ENCODE measurements at places on chromosomes 11 and 22.

DNA sequence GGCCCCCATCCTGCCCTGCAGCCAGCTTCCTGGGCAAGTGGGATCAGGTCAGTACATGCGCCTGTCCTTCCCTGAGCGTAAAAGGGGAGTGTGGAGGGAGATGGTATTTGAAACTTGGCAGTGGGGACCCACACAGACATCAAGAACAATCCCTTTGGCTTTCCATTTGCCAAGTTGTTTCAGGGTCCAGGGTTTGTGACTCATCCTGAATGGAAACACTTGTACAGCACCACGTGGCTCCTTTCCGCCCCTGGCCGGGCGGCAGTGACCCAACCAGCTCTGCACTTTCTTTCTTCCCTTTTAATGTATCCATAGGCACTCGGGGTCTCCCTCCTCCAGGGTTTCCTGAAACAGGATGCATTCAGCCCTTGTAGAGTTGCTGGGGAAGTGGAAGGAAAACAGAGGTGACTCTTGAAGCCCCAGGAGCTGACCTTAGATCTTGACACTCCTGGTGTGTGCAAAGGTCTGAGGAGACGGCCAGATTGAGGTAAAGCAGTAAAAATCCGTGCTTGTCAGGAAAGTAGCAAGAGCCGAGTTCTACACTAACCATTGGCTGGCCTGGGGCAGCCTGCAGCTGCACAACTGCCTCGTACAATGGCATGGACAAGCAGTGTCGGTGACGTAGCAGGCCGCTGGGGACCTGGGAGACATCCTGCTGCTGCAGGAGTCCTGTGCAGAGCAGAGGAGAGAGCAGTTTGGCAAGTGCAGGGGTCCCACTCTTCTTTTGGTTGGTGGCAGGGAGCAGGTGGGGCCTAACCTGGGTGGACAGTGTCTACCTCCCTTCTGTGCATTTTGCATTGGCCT, 189.8 kb downstream of the SNX19 start:
- no peak overlapping the region for H3K4me3 ChIP-seq
- H3K36me3 ChIP-seq, result peaks cover 10% of the 10 kb centered on the region
- H3K27ac ChIP-seq, result no peak overlapping the region

GRCh38 chr11:131240421-131240820, 130.0 kb upstream of the NTM start:
- DNase-seq, result no peak
- no peak overlapping the region for H3K4me3 ChIP-seq
- no peak overlapping the region for H3K27ac ChIP-seq
- H3K36me3 ChIP-seq, result no peaks in the 10 kb centered on the region
- peaks cover 1% of the 10 kb centered on the region for H3K4me1 ChIP-seq

- H3K27me3 ChIP-seq, result peaks cover 8% of the 10 kb centered on the region
- no peak overlapping the region for H3K27ac ChIP-seq
- peaks cover 15% of the 10 kb centered on the region for H3K4me1 ChIP-seq
- H3K36me3 ChIP-seq, result no peaks in the 10 kb centered on the region
- no peak for DNase-seq
Measured at GRCh38 chr11:8363921-8364320, 100.2 kb upstream of the LMO1 start.

- no peak overlapping the region for H3K4me3 ChIP-seq
- peaks cover 4% of the 10 kb centered on the region for H3K27me3 ChIP-seq
- peaks cover 6% of the 10 kb centered on the region for H3K4me1 ChIP-seq
- no peak overlapping the region for H3K27ac ChIP-seq
Measured at GRCh38 chr11:73257342-73258103, 14.6 kb upstream of the P2RY6 start.

DNA sequence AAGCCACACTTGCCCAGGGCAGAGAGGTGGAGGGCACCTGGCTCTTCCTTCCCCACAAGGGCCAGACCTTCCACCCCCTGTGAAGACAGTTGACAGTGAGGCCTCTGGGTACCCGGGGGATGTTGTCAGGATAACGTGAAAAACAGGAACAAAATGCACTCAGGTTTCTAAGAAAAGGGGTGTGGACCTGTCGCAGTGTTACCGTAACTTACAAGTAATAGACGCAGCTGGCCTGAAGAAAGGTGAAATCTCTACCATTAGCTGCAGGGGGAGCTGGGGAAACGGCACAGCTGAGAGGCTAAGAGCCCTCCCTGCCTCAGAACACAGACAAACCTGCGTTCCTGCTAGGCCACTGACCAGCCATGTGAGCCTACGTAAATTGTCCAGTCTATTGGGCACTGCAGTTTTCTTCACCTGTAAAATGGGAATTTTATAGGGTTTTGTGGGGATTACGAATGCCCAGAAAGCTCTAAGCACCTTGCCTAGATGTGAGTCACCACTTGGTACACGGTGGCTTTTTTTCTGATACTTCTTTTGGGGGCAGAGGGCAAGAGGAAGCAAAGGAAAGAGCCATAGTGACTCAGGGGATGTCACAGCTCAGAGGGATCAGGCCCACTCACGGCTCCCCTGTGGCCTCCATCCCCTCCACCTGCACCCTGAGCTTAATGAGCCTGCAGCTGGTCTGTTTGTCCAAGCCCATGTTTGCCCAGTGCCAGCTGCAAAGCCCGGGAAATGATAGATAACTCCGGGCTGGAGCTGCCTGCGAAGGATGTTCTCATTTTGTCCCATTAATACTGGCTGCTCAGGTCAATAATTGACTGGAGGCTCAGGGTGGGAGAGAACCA, 18.4 kb upstream of the CABP7 start:
- H3K27me3 ChIP-seq, result no peaks in the 10 kb centered on the region
- H3K27ac ChIP-seq, result no peak overlapping the region
- H3K4me3 ChIP-seq, result no peak overlapping the region
- H3K36me3 ChIP-seq, result no peaks in the 10 kb centered on the region
- no peak for DNase-seq

Data from glutamatergic neuron (in vitro differentiated cells).